ENCODE measurements at places on chromosomes 13 and 19.
A peak's percentile ranks its signal among the peaks of the same experiment; 100 is the strongest.

- no peak for DNase-seq
Observed at GRCh38 chr13:61138857-61139256, 276.8 kb downstream of the PCDH20 start.

DNA sequence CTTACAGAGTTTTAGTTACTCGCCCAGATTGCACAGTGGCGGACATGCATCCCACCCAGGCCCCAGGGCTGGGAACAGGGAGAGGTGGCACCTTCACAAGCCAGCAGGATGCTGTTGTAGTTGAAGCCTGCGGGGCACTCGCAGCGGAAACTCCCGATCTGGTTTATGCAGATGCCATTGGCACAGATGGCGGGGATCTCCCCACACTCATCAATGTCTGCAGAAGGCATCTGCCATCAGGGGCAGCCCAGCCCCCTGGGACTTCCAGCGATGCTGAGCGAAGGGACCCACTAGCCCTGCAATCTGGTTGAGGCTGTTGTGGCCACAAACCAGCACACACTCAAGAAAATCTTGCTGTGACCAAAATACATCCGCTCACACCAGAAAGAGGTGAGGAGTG, 44.6 kb downstream of the CCL25 start:
- DNase-seq = no peak

- DNase-seq = no peak
Observed at GRCh38 chr13:113905018-113905417, 41.1 kb upstream of the GAS6 start.

- DNase-seq = peak; percentile 81
Observed at GRCh38 chr19:7681340-7682174, 924 bp downstream of the TRAPPC5 start.

DNA sequence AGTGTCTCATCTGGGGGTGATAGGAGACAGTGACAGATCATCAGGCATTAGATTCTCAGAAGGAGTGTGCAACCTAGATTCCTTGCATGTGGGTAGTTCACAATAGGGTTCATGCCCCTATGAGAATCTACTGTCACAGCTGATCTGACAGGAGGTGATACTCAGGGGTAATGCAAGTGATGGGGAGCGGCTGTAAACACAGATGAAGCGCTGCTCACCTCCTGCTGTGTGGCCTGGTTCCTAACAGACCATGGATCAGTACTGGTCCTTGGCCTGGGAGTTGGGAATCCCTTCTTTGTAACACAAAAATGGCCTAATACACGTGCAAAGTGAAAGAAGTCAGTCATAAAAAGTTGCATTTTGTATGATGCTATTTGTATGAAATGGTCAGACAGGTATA, 107.6 kb upstream of the TUBA3C start:
- no peak for DNase-seq

DNA sequence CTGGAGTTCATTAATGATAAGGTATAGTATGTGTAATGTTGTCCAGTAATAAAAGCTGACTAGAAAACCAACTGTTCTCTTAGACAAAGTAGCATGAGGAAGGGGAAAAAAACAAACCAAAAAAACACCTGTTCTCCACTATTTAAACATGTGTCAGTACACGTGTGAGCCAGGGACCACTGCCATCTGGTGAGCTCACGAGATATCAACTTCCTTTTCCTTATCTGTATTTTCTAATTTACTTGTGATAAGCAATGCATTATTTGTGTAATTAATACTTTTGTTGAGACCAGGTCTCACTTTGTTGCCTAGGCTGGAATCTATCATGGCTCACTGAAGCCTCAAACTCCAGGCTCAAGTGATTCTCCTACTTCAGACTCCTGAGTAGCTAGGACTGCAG, 4.3 kb upstream of the SIX5 start:
- DNase-seq = no peak

- DNase-seq = no peak
Observed at GRCh38 chr13:80389073-80390038, 48.4 kb upstream of the SPRY2 start.

GRCh38 chr13:96617528-96617927, 376.7 kb downstream of the OXGR1 start:
- DNase-seq = no peak

DNA sequence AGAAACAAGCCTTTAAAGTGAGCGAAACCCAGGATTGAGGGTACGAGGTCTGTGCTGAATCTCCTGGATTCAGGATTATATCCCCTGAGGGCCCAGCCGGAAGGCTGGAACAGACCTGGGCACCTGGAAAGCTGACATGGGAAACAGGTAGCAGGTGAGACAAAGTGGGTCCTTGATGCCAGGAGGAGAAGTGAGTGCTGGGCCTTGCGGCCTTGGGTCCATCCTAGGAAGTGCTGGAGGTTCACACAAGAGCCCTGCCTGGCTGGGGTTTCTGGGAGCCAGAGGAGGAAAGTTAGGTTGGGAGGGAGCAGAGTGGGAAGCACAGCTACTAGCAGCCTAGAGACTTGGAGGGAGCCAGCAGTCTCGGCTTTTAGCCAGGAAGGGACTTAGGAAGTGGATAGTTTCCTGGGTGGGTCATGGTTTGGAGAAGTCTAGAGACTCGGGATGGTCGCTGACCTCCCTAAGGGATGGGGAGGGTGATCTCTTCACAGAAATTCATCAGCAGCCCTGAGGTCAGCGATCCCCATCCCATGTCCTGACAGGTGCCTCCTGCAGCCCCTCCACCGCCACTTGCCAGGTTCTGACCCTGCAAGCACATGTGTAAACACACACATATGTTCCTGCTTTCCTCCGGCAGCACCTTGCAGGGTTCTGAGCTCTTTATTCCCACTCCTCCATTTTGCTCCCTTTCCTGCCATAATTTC, 29.4 kb upstream of the ZNF492 start:
- DNase-seq = no peak

- DNase-seq = peak; percentile 74
Observed at GRCh38 chr13:42696191-42696590, 85.2 kb upstream of the FAM216B start.

GRCh38 chr19:38949580-38950367, 19.0 kb downstream of the MRPS12 start:
- peak; percentile 27 for DNase-seq

DNA sequence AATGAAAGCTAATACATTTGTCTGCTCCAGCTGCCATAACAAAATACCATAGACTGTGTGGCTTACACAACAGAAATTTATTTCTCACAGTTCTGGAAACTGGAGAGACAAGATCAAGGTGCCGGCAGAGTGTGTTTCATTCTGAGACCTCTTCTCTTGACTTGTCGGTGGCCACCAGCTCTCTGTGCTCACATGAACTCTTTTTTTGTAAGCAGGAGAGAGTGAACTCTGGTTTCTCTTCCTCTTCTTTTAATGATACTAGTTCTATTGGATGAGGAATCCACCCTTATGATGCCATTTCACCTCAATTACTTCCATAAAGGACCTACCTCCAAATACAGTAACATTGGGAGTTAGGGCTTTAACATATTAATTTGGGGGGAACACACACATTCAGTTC, 11.7 kb downstream of the KCTD12 start:
- DNase-seq = no peak

DNA sequence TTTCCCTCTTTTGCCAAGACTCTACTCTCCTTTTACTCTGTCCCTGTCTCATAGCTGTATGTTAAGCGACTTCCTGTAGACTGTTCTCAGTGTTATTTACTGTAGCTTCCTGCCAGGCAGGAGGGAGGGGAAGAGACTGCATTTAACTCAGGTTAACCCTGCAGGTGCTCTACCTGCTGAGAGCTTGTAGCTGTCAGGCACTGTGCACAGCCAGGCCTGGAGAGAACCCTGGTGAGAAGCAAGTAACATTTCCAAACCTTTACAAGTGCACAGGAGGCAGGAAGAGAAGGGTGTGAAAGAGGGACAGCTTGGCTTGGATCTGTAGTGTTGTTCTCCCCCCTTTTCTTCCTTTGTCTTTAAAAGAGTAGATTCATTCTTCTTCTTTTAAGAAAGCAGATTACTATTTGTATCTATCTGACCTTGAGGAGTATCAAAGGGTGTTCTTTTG, 167.1 kb downstream of the LMO7 start:
- DNase-seq = no peak

DNA sequence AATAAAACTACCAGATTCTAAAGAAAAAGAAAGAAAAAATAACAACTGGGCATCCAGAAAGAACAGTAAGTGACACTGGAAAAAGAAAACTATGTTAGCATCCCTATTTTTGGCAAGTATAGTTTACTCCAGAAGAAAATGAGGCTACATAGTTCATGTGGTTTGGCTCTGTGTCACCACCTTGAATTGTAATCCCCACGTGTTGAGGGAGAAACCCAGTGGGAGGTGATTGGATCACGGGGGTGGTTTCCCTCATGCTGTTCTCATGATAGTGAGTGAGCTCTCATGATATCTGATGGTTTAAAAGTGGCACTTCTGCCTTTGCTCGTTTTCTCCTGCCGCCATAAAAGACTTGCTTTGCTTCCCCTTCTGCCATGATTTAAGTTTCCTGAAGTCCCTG, 76.9 kb downstream of the ITGBL1 start:
- peak; percentile 90 for DNase-seq

GRCh38 chr19:53333066-53333462, 485 bp upstream of the ZNF845 start:
- DNase-seq = no peak

DNA sequence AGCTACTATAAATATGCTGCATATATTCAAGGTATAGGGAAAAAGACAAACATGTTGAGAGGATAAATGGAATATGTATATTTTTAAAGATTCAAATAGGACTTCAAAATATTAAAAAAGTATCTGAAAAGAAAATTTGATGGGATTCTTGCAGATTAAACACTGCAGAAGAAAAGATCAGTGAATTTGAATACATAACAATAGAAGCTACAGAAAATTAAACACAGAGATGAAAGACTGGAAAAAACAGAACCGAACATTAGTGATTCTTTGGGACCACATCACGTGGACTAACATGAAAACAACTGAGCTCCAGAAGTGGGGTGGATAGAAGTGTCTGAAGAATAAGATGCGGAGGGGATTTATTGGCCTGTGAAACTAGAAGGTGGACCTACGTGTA, 217.2 kb downstream of the RFC3 start:
- no peak for DNase-seq

DNA sequence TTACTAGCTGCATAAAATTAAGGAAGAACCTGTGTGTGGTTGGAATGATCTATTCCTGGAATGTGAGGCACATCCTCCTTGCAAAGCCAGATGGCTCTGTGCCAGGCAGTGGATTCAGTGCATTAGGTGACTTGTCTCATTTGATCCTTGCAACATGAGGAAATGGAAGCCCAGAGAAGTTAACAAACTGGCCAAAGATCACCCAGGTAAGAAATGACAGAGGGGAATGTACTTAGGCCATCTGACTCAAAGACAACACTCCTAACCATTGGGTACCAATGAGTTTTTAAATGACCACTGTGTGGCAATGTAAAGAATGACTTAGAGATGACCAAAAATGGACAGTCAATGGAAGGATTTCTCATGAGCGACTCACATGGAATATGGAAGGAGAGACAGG, 114.2 kb upstream of the RXFP2 start:
- DNase-seq = peak; percentile 61

DNA sequence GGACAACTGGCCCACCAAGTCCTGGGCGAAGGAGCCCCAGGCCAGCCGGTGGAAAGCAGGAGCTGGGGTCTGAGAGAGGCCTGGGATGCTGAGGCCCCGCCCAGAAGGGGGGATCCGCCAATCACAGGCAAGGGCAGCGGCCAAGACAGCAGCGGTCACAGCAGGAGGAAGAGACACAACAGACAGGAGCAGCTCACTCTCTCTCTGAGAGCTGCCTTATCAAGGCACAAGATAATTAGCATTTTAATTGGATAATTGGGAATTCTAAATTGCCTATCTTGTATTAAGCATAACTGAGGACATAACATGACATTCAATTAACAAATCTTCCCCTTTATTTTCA, 46.2 kb downstream of the CEBPG start:
- DNase-seq = no peak

DNA sequence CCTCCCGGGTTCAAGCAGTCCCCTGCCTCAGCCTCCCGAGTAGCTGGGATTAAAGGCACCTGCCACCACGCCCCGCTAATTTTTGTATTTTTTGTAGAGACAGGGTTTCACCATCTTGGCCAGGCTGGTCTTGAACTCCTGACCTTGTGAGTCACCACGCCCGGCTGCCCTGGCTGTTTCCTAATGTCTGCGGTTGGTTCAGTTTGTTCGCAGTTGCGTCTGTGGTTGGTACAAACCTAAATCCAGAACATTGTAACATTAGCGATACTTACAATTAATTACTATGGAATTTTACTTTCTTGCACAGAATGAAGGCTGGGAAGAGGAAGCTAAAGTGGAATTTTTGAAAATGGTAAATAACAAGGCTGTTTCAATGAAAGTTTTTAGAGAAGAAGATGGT, 38.1 kb downstream of the RNF17 start:
- peak; percentile 1 for DNase-seq

- DNase-seq = no peak
Observed at GRCh38 chr13:30685987-30686386, 49.4 kb upstream of the ALOX5AP start.

GRCh38 chr13:42746866-42747265, 34.5 kb upstream of the FAM216B start:
- peak; percentile 65 for DNase-seq

All from EH (cell line).